ENCODE measurements at places on chromosomes 5 and 9.

- DNase-seq, result no peak
Measured at GRCh38 chr5:135828782-135829127, 5.7 kb upstream of the SLC25A48 start.

DNA sequence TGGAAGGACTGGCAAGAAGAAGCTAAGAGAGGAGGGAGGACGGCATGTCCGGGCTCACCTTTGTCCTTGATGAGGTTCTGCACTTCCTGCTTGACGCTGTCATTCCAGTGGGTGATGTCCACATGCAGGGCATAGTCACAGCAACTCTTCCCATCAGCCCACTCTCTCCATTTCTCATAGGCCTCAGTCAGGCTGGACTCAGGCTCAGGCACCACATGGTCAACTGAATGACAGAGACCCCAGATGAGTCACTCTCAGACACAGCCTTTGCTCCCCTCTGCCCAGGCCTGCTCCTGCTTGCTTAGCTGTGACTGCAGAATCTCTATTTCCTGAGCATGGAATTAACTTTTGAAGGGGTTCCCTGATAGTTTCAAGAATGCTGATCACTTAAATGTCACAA lies 94.2 kb downstream of the DPYSL3 start:
- DNase-seq, result no peak

GRCh38 chr5:181051841-181052671 lies 12.0 kb downstream of the BTNL9 start:
- no peak for DNase-seq

GRCh38 chr5:122367456-122367855 lies 55.4 kb downstream of the SNCAIP start:
- no peak for DNase-seq

DNA sequence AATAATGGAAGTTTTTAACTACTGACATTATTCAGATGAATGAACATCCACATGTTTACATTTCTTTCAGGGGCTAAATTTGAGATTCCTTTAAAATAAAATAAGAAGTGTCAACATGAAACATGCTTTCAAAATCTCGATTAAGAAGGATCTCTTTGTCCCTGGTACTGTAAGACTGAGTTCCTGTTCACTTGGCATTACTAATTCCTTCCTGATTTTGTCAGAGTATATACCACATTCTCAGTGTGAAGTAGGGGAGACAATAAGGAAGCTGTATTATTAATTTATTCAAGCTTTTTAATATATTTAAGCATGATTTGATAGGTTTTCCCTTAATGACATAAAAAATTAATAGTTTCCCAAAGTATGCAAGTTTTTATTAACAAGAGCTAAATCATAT lies 81.5 kb upstream of the GRHPR start:
- DNase-seq, result no peak

DNA sequence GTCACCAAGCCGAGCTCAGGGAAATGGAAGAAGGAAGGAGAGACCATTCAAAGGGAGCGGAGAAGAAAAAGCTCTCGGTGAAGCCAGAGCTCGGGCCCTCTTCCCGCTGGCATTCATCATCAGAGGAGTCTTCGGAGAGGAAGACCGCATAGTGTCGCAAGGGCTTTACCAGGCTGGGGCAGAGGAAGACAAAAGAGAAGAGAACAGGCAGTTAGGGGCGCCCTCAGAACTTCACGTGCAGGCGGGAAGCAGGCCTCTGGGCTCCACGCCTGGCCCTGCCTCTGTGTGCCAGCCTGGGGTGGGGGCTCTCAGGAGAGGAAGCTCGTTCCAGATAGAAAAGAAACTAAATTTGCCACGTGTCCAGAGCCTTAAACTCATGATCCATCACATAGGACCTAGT lies 31.7 kb downstream of the CRB2 start:
- DNase-seq, result no peak

DNA sequence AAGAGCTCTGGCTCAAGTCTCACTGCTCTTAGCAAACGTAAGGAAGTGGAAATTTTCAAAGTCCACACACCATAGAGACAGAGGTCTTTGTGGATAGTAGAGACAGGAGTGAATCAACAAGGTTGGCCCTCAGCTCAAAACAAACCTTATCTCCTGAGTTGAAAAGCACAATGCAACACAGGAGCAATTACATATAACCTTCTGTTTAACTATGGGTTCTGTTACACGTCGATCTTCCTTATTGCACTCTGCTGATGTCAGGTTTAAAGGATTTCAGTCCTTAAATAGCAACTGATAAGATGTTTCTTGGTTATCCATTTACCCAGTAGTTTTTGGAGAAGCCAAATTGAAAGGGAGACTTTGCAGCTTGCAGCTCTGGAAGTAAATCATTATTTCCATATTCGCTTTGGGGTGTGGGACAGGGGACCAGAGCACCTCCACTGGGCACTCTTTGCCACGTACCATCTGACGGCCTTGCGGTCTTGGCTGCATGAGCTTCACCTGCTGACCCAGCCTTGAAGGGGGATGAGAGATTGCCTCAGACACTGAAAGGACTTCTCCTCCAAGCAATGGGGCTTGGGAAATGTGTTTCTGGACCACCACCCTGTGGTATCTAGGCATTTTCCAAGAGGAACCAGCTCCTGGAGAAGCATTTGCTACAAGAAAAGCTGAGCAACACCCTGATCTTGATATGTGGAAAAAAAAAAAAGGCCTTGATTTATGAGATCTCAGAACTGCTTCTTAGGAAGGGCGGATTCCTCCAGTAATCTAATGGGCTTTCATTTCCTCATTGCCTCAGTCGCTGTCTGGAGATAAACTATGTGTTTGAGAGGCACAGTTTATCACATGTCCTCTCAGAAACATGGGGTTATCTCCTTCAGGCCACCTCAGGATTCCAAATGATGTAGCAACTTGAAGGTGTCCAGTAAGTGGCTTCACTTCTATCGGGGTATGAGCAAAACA lies 56.2 kb upstream of the ZNF622 start:
- DNase-seq, result no peak

DNA sequence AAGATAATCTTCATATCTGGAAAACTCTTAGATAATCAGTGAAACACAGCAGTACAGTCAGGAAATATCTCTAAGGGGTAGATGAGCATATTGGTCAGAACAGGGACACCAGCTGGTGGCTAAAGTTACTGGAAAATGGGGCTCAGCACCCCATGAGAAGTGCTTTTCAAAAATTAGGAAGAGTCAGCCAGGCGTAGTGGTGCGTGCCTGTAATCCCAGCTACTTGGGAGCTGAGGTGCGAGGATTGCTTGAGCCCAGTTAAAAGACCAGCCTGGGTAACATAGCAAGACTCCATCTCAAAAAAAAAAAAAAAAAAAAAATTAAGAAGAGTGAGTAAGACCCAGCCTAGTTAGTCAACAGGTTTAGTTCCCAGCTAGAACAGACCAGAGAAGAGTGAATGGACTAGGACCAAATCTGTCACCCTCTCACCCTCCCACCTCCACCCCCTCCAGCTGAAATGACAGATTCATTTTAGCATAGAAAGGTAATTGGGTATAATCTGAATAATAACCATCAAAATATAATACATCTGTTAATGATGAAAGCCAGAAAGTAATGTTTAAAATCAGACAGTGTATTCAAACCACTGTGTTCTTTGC lies 120.9 kb downstream of the CDC42SE2 start:
- no peak for DNase-seq

DNA sequence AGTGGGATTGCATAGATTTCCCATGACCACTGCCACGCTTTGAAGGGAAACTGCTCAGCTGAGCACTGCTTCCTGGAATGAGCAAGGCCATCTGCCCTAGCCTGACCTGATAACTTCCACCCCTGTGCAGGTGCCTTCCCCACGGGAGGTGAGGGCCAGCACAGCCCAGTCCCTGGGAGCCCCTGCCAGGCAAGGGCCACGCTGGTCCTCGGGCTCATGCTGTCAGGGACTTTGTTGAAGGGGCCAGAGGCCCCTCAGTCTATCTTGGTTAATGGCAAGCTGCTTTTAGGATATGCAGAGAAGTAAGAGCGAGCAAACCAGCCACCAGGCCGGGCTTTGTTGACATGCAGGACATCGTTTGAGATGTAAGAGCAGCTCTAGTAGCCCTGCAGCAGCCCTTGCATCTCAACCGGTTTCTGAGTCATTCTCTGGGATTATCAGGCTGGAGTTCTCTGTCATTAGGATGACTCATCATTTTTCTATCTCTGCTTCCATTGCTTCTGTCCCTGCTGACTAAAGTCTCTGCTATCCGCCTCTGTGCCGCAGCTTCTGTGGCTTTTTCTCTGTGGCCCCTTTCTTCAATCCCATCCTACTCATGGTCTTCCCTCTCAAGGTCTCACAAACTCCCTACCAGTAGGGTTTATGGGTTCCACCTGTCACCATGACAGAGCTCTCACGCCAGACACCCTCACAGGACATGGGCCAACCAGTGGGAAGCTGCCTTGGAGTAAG lies 30.6 kb upstream of the IQGAP2 start:
- no peak for DNase-seq

- no peak for DNase-seq
Measured at GRCh38 chr5:92401492-92401891, 1018.4 kb upstream of the ARRDC3 start.

GRCh38 chr5:117102591-117102990 lies 528.0 kb upstream of the SEMA6A start:
- no peak for DNase-seq

DNA sequence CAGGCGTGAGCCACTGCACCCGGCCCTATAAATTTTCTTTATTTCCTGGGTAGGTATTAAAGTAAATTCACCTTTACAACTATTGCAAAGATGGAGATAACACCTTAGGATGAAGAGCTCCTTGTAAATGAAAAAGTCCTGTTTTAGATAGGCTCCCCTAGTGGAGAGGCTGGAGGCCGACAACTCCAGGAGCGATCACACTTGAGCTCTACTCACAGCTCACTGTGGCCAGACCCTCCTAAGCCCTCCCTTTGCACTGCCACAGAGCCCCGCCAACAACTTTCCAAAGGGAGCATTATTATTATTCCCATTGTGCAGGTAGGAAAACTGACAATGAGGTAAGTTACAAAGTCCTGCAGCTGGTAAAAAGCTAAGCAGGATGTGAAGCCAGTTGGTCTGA lies 139.1 kb upstream of the ERCC6L2 start:
- no peak for DNase-seq

DNA sequence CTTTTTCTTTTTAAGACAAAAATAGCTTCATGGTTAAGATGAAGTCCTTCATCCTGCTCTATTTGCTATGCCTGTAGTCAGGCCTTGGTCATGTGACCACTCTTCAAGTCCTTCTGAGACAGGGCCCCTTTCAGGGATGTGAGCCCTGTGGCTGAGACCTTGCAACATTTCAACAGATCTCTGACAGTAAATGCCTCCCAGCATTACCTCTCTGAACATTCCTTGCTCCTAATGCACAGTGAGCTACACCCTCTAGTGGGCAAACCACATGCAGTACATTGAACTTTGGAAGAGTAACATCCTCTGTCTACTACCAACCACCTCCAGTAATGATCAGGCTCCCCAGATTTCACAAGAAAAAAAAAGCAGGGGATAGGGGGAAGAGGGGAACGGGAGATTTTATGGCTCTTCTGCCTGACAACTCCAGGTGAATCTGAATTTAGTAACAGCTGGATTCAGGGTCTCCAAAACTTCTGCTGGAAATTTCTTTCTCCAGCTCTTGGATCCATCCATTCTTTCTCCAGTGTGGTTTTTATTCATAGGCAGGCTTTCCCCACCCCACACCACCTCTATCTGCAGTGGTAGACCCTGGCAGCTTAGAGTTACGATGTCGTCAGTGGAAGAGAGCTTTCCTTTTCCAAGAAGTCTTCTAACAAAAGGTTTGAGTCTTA lies 8.9 kb upstream of the FBXO38 start:
- no peak for DNase-seq

DNA sequence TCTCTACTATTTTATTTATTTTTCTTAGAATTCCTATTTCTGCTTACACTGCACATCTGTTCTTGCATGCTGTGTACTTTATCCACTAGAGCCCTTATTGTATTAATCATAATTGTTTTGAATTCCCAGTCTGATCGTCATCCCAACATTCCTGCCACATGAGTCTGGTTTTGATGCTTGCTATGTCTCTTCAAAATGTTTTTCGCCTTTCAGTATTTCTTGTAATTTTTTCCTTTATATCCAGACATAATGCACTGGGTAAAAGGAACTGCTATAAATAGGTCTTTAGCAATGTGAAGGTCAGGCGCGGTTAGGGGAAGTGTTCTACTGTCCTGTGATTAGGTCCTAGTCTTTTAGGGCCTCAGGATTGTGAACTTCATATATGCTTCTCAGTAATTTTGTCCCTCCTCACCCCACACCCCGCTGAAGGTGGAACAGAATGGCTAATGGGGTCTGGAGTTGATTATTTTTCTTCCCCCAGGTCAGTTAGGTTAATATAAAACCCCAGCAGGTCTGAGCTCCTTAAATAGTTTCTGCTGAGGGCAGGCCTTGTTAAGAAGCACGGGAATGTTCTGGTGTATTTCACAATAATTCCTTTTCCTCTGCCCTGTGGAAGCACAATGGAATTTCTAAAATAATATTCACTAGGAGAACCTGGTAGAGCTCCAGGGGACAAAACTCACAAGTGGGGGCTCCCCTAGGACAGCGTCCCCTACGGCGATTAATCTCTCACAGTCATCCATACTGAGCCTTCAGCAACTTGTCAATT lies 146.6 kb upstream of the TUT7 start:
- no peak for DNase-seq

DNA sequence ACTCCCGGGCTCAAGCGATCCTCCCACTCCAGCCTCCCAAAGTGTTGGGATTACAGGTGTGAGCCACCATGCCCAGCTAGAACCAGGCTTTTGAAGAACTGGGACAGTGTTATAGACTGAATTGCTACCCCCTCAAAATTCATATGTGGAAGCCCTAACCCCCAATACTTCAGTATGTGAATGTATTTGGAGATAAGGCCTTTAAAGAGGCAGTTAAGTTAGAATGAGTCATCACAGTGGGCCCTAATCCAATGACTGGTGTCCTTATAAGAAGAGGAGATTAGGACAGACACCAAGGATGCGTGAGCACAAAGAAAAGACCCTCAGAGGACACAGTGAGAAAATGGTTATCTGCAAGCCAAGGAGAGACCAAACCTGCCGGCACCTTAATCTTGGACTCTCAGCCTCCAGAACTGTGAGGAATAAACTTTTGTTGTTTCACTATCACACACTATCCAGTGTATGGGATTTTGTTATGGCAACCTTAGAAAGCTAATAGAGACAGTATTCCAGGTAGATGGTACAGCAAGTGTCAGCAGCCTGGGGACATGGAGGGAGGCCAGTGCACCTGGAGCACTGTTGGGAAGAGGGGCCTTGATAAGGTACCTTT lies 31.4 kb upstream of the ERGIC1 start:
- DNase-seq, result no peak

GRCh38 chr9:13279284-13280141 lies at the start of gene MPDZ:
Gene MPDZ (minus strand): TSS chr9:13279692. CDS start chr9:13250315, 29,377 bp downstream.
- DNase-seq, result peak; percentile 57

GRCh38 chr5:620152-620551 lies 8.0 kb downstream of the CEP72 start:
- DNase-seq, result no peak

GRCh38 chr9:82196622-82197441 lies 208.3 kb downstream of the SPATA31D1 start:
- no peak for DNase-seq

GRCh38 chr9:70553707-70554673 lies 139.5 kb upstream of the KLF9 start:
- no peak for DNase-seq

- no peak for DNase-seq
Measured at GRCh38 chr5:67518227-67518626, 321.6 kb upstream of the CD180 start.

GRCh38 chr5:57447658-57448057 lies 35.0 kb downstream of the ACTBL2 start:
- DNase-seq, result no peak

All from breast epithelium (tissue), 4 donors.